Liver (tissue), 10 donors: ENCODE measurements at places on chromosomes 6 and 20. TPM values are rescaled to one million over a fixed set of nuclear protein-coding genes. Genes with fewer than 3 reads are reported as not detected.

RNF39 gene
- polyA plus RNA-seq = 0.03 TPM

EEF1A2 gene
- not detected for polyA plus RNA-seq

COL11A2 gene
- polyA plus RNA-seq = 0.15 TPM

NEURL2 gene
- 3.7 TPM for polyA plus RNA-seq
